ENCODE measurements at places on chromosomes 3 and 15.

GRCh38 chr3:4823385-4823784 is 155.9 kb upstream of the BHLHE40 start:
- DNase-seq = no peak

DNA sequence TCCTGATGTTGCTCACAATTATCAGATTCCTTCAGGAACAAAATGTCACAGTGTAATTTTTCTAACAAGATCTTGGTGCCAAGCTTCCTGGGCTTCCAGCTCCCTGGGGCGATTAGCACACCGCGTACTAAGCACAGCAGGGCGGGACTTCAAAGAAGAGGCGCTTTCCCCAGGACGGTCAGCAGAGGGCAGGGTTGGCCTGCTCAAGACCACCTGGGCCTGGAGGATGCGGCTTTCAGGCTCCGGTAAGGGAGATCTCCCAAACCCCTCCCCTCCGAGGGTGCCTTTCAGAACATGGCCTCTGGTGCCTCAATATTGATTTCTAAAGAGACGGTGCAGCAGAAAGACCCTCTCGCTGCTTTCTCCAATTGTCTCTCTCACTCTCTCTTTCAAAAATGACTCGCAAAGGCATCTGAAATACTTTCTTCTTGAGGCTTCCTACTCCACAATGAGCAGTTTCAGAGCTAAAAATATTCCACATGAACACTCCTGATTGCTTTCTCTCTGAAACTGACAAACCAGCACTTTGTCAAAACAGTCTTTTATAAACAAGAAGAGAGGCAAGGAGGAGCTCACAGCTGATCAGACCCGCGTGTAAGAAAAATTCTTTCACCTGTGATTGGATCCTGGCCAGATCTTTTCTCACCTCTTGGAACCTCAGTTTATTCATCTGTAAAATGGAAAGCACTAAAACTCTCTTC is 154.0 kb downstream of the ADAMTS9 start:
- peak; percentile 20 for DNase-seq

GRCh38 chr3:180383332-180384020 is 218.5 kb upstream of the TTC14 start:
- DNase-seq = no peak

GRCh38 chr3:194265505-194265892 is 85.6 kb downstream of the CPN2 start:
- peak; percentile 50 for DNase-seq

- DNase-seq = no peak
Measured at GRCh38 chr3:128369121-128369703, 97.5 kb downstream of the DNAJB8 start.

DNA sequence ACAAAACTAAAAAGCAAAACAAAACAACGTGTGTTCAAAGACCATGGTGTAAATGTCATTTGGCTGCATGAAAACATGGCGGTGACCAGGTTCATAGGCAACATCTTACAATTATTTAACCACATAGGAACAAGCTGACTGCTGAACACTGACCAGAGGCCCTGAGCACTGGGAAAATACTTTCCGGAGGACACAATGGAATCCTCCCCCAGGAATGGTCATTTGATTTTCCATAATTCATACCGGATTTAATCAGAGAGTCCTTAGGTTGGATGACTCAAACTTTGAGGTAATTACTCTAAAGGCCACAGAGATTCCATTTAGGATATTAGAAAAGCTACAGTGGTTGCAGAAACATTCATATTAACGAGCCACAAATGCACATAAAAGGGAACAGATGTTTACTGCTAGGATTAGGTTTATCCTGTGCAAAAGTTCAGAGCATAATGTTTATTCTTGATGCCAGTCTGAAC is 254.7 kb downstream of the NR1D2 start:
- DNase-seq = peak; percentile 78

- no peak for DNase-seq
Measured at GRCh38 chr3:167350245-167350862, 29.7 kb downstream of the ZBBX start.

- DNase-seq = no peak
Measured at GRCh38 chr3:182609575-182610156, 183.6 kb upstream of the ATP11B start.

GRCh38 chr15:65926899-65927298 is 57.6 kb downstream of the RAB11A start:
- DNase-seq = no peak

DNA sequence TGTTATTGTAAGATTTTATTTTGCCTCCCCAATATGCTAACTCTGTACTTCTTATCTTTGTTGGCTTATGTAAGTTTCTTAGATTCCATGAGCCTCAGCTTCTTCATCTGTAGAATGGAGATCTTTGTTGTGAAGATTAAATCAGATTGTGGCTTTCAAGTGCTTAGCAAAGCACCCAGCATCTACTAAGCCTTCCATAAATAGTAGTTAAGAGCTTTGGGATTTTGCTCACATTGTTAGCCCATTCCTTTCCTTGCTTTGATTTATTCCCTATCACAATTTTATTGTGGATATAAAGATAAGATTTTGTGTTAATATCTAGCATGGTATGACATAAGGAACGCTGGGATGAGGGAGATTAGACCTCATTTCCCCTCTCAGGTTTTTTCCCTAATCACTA is 501.4 kb downstream of the PYDC2 start:
- no peak for DNase-seq

- DNase-seq = no peak
Measured at GRCh38 chr3:16423947-16424673, 89.4 kb downstream of the RFTN1 start.

DNA sequence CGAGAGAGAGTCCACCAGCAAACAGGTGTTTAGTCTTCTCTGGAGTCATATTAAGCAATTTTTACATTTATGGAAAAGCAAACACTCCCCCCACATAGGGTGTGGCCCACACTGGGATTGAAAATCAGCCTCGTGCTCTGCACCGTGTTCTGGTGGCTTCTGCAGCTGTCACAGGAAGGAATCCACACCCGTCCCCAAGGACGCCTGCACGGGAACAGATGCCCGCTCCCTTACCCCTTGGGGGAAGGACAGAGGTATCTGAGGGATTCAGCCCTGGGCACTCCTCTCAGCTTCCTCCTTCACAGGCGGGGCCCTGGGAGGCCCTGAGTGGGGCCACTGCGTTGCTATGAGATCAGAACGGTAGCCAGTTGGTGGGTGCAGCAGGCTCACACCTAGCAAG is 27.8 kb downstream of the LIPC start:
- DNase-seq = no peak

DNA sequence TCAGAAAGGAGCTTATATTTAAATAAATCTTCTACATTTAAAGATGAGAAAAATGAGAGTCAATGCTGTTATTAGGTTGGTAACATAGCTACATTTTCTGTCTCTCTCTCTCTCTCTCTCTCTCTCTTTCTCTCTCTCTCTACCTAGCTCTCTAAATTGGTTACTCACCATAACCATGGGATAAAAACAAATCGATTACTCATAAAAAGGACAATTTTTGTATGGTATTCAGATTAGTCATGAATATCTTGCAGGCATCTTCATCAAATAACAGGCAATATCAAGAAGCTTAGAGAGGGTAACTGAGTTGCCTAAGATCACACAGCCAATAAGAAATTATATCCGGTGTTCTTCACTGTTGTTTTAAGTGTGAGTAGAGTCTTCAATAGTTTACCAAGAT is 81.8 kb upstream of the ALCAM start:
- no peak for DNase-seq

- no peak for DNase-seq
Measured at GRCh38 chr15:35271371-35272043, 186.4 kb upstream of the NANOGP8 start.

- no peak for DNase-seq
Measured at GRCh38 chr3:217948-218347, 21.4 kb downstream of the CHL1 start.

- no peak for DNase-seq
Measured at GRCh38 chr3:172441581-172441980, 6.7 kb downstream of the GHSR start.

- DNase-seq = peak; percentile 96
Measured at GRCh38 chr3:195697582-195698324, 23.0 kb upstream of the MUC20 start.

GRCh38 chr15:41980654-41981323 is 8.4 kb upstream of the EHD4 start:
- DNase-seq = no peak

DNA sequence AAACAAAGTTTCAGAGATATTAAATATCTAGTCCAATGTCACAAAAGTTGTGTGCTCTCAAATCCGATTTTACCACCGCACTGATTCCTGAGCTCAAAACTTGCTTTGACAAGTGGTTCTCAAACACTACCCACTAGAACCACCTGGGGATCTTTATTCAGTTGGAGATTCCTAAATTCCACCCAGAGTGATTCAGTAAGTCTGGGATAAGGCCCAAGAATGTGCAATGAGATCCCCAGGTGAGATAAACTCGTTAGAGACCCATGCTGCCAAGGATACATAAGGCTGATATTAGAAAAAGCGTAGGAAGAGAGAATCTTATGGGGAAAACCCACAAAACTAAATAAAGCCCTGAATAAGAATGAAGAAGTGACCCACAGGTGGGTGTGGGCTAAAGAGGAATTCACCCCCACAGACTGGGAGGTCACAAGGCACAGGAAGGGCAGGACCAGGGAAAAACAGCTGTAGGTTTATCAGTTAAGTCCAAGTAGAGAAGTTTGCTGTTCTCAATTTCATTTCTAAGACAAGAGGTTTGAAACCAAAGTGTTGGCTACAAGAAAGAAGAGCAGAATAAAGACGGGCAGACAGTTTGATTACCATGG is 11.5 kb upstream of the RPS17 start:
- no peak for DNase-seq

DNA sequence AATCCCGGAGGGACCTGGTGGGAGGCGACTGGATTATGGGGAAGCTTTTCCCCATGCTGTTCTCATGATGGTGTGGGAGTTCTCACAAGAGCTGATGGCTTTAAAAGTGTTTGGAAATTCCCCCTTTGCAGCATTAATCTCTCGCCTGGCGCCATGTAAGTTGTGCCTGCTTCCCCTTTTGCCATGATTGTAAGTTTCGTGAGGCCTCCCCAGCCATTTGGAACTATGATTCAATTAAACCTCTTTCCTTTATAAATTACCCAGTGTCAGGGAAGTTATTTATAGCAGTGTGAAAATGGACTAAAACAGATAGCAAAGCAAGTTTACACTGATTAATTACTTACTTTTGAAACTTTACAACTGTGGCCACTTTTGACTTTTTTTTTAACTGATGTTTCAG is 10.6 kb upstream of the U2SURP start:
- no peak for DNase-seq

DNA sequence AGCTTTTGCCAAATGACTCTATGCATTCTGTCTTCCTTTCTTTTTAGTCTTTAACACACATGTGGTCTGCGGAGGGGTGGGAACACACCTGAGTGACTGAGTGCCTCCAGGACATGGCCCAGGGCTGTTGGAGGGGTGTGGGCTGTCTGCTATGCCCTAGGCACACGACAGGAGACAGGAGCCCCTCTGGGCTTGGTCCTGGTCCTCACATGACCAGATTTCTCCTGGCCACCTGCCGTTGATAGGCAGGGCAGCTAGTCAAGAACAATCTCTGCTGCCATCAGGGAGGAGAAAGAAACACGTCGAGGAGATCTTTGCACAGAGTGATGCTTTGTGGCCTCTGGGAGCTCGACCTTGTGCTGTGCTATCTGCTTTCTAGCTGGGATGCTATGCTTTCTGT is 176.6 kb downstream of the KLF13 start:
- no peak for DNase-seq

GRCh38 chr3:52083556-52084087 is 27.3 kb upstream of the DUSP7 start:
- DNase-seq = no peak

GRCh38 chr3:61277411-61277810 is 26.2 kb upstream of the FHIT start:
- DNase-seq = no peak

DNA sequence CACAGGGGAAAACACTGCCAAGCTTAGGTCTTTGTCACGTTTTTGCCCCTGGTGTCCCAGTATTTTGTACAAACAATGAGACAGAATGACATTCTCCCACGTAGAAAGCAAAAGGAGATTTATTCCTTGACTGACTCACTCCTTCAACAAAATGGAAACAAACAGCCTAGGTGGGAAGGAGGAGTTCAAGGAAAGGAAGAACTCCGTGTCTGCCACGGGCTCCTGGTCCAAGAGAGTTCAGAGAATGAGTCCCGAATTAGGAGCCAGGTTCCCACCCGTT is 8.1 kb downstream of the TLE3 start:
- DNase-seq = no peak

DNA sequence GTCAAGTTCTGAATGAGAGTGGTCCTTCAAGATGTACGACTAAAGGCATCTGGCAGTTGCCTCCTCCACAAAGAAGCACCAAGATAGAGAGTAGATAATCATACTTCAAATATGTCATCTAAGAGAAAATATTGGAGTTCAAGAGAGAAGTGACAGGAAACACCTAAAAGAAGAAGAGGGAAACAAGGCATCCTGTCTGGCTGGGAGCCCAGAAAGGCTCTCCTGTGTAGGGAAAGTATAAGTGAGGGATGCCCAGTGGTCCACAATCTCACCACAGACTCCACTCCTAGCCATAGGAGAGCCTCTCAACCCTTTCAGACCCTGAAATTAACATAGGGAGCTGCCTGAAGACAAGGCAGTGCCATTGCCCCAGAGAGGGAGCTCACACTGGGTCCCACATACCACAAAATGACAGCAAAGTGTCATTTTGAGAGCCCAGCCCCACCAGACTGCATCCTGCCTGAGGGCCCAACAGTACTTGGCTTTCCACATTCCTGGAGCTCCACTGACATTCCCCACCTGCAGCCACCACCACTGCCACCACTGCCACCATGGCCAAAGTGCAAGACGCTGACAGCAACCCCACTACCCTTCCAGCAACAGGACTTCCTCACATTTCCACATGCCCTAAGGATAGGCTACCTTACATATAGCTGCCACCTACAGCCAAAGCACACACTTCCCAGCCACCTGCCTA is 210.6 kb downstream of the ATP8B4 start:
- DNase-seq = no peak

- DNase-seq = no peak
Measured at GRCh38 chr3:58514405-58514804, 22.5 kb downstream of the KCTD6 start.

GRCh38 chr3:146476094-146476740 is 6.9 kb upstream of the PLSCR2 start:
- no peak for DNase-seq

- no peak for DNase-seq
Measured at GRCh38 chr3:179321668-179322285, 1.1 kb upstream of the ZNF639 start.

DNA sequence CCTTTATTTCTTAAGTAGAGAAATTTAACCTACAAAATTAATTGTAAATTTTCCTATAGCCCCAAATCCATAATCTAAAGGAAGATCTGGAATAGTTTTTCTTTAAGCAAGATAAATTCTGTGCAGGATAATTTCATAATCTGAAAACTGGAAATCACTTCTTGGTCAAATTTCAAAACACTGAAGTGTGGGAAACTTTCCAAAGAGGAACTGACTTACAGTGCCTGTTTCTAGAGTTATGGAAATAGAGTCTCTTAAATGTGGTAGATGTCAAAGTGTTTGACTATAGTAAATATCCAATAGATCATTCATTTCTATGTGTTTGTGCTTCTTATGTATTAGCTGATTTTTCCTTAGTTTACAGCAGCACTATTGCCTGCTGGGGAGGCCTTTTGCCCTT is 1.6 kb upstream of the P2RY13 start:
- DNase-seq = no peak
